ENCODE measurements at places on chromosomes 5 and 9.

DNA sequence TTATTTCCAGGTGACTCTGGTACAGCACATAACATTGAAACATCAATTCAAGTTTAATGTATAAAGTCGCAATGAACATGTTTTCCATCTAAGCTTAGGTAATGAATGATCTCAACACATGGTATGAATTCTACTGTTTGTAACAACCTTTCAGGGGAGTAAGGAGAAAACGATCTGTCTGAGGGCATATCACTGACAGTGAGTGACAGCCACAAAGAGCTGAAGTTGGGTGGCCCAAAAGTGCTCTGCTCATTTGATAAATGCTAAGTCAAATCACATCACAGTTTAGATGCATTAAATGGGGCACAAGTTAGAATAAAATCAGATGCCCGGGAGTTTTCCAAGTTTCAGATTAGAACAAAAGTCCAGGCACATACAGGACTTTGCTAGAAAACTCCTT lies 1.2 kb downstream of the FANCC start:
- DNase-seq, result no peak

DNA sequence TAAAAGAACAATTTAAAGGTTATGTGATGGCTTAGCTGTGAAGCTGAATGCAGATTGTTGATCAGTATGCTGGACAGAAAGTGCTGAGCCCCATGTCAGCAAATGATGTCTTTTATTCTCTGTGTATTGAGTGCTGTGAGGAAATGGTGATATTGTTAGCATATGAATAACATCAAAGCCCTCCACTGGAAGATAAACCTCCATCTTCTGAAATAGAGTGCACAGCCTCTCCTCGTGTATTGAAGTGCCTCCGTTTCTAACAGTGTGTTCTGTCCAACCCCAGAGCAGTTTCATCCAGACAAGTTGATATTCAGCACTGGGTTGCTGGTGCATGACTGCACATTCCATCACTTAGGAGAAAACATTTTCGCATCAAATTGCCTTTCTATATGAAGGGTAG lies 242.9 kb downstream of the CSNK1G3 start:
- DNase-seq, result no peak

DNA sequence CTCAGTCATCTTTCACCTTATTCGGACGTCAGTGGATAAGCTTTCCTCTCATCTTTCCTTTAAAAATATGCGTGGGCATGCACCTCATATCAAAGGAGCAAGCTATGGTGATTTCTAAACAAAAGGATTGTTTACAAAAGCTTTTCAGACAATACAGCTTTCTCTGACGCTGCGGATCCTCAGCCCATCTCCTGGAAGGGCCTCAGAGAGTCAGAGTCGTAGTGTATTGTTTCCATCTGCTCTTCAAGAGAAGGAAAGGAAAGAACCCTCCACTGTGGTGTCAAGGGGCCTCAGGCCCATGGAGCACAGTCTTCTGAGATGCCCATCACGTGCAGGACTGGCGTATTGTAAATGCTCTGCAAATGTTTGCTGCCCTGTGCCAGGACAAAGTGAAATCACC lies 163.4 kb upstream of the MAP1B start:
- DNase-seq, result no peak

GRCh38 chr5:133285583-133286021 lies 233.8 kb downstream of the HSPA4 start:
- DNase-seq, result no peak

DNA sequence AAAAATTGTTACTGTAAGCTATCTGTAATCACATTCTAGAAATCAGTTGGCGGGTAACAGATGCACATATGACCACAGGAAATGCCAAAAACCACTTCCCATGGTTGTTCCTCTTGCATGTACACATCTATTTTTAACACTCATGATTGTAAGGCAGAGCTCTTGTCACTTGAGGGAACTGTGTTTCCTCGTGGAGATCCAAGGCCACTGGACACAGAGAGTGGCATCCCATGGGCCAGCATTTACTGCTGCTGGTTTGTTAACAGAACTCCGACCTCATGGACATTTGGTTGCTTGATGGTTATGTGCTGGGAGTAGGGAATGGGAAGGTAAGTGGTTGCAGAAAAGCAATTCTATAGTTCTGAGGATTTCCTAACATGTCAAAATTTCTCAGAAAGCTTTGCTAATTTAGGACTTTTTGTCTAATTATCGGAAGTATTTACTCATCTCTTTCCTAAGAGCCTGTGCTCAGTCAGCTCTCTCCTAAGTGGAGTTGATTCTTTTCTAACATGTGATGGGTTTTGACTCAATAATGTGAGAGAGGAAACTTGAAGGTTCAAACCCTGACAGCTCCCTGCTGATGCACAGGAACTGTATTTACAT lies 202.0 kb upstream of the NR3C1 start:
- DNase-seq, result no peak

DNA sequence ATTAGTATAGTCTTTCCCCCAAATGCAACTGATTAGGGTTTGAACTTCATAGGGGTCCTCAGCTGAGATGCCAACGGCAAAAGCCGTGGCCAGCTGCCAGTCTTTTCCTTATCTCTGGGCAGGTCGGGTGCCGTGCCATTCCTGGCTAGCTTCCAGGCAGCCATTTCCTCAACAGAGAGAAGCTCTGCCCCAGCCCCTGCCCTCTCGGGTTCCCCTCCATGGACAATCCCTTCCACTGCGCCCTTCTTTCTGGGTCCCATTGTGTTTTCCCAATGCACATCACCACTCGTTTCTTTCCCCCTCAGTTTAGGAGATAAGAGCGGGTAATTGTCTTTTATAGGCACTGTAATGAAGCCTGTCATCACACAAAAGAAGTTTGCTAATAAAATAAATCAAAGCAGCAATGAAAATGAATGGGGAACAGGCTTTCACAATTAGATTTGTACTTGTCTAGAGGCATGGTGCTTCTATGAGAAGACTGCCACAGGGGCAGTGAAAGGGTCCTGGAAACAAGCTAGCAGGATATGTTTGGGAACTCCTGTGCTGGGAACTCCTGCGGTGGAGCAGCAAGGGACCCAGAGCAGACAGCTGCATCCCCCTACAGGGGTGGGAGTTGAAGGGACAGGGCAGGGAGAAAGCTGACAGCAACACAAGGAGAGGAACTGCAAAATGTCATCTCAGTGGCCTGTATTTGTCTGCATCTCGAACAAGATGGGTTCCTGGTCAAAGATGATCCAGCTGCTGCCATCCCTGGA lies 48.0 kb upstream of the SAP30L start:
- no peak for DNase-seq
